Omental fat pad (tissue), 4 donors: ENCODE measurements at places on chromosomes 7 and 10. TPM values are rescaled to one million over a fixed set of nuclear protein-coding genes. Genes with fewer than 3 reads are reported as not detected.

DNA sequence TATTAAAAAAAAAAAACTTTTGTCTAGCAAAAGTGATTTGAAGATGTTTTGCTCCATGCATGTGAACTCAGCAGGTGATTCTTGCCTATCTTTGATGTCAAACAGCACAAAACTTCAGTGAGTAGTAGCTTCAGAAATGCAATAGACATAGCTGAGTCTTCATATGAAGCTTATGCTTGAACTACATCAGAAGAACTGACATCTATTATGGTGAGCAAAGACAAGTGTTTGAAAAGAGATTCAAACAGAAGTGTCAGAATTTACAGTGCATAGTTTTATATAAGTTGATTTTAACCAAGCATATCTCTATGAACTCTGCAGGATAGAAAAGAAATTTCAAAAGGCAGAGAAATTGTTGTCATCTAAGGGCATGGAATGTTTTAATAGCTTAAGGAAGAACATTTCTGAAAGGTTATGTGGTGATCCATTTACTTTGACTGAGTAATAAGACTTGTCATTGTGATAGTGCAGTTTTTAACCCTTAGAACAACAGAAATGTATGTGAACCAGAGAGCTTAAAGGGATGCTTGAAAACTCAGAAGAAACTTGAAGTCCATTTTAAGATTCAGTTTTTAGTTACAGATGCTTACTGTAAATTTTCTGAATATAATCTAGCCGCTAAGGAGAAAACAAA is 351.4 kb downstream of the MDFIC start:
- no peak for DNase-seq

DNA sequence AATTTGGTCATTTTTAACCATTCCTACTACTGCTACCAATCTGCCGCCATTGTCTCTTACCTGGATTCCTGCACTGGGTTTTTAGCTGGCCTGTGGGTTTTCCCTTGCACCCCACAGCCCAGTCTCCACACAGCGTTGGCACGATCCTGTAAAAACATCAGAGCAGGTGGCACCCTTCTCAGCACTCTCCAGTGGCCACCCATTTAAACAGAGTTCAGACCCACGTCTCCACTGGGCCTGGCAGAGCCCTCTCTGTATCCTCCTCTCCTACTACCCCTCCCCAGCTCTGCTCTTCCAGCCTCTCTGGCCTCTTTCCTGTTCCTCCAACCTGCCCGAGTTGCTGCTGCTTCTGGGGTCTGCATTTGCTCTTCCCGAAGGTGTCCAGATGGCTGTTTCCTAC is 259.4 kb downstream of the SDK1 start:
- DNase-seq: no peak

- no peak for DNase-seq
Observed at GRCh38 chr7:86913709-86914108, 145.7 kb downstream of the ELAPOR2 start.

The NYAP1 gene
- 0.63 TPM for total RNA-seq

GRCh38 chr10:36042135-36042534 is 400.0 kb upstream of the FZD8 start:
- DNase-seq: no peak

GRCh38 chr10:69562731-69563254 is 10.4 kb downstream of the NEUROG3 start:
- no peak for DNase-seq

GRCh38 chr7:31492086-31492485 is 21.8 kb upstream of the ITPRID1 start:
- no peak for DNase-seq

The ASB15 gene
- total RNA-seq: not detected

The GSTO2 gene
- 1.4 TPM for total RNA-seq

The LEP gene
- 278 TPM for total RNA-seq

DNA sequence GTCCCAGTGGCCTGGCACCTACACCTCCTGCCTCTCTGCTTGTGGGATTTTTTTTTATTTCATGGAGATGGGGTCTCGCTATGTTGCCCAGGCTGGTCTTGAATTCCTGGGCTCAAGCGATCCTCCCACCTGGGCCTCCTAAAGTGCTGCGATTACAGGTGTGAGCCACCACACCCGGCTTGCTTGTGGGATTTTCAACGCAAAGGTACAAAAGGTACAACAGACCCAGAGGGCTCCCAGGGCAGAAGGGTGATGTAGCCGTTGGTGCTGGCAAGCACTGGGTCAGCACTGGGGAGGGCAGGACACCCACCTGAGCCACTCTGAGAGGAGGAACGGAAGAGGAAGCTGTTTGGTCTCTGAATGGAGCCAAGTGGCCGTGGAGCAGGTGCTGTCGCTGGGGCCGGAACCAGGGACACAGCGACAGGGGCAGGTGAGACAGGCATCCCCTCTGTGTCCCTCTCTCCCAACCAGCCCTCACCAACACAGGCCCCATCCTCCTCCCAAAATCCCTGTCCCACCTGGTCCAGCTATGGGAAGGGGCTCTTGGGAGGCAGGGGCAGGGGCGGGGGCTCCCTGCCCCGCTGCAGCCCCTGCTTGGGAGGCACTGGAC is 2.8 kb upstream of the SAP25 start:
- DNase-seq: no peak

GRCh38 chr10:69994262-69994661 is 58.4 kb upstream of the MACROH2A2 start:
- no peak for DNase-seq

The CALCR gene
- total RNA-seq: 0.50 TPM

DNA sequence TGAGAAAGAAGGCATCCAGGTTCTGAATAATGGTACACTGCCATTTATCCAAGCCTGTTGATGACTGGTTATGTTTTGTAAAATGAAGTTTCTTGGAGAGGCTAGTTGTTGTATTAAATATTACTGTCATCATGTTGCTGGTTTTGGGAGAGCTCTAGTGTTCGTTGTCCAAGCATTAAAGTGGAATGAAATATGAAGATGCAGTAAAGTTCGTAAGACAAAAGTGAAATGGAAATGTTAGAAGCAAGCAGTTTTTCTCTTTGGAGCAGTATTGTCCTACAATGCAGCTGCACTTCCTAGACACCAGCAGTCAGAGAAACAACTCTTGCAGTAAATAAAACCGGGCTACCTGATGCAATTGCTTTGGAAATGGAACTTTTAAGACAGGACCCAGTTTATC is 156.8 kb upstream of the FZD1 start:
- DNase-seq: no peak

The TAS2R3 gene
- 0.65 TPM for total RNA-seq

DNA sequence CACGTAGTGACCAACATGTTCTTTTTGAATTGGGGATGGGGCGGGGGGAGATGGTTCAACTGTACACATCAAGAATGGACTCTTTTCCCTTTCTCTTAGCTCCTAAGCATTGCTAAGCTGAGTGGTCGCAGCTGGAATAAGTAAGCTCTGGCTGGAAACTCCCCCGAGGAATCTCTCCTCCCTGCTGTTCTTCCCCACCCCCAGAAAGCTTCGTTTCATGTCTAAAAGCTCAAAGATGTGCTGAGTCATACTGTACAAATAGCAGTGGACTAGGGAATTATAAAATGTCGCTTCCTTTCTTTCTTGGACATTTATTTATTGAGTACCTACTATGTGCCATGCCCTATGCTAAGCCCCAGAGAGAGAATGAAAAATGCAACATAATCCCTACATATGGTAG is 191.1 kb upstream of the ADO start:
- DNase-seq: no peak

DNA sequence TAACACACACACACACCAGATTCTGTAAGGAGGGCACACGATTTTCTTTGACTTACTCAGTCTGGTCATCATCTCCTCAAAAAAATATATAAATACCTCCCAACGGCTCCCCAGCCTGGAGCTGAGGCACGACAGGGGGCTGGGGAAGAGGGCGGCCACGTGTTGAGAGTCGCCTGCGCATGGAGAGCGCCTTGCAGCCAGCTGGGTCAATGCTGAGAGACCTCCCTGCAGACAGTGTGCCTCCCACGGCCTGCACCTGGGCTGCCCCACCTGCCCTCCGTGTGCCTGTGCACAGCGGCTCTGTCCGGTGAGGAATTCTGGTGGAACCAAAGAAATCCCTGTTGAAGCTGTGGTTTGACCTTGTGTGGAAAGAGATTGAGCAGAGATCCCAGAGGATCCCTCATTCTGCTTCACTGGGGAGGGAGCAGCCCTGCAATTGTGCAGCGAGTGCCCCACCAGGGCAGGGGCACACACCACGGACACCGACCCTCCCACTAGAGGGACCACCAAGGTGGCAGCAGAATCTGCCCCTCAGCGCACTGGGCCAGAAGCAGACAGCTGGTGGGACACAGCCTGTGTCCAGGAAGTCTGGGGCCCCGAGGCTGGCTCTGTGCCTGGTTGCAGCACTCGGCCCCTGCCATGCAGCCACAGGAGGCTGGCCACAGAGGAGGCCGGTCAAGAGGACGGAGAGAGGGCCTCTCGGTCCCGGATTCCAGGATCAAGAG is 150.5 kb upstream of the PPP2R2D start:
- DNase-seq: no peak

DNA sequence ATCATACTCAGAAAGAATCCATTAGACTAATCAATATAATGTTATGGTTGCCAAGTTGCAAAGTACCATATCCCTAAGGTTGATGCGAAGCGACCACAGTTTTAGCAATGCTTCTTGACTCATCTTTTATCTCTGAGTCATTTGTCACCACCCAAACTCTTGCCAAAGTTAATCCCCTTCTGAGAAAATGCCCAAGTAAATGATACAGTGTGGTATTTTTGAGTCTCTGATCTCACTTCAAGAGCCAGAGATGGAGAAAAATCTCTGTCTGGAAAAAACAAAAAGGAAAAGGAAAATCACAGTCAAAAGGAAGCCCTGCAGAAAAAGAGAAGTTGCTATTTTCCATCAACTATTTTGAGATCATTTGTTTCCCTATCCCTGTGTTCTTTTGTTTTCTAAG is 26.7 kb upstream of the OTUD1 start:
- DNase-seq: no peak

- DNase-seq: no peak
Observed at GRCh38 chr10:28853195-28853594, 175.9 kb downstream of the BAMBI start.

- no peak for DNase-seq
Observed at GRCh38 chr10:47239211-47239610, 60.8 kb upstream of the GDF10 start.

GRCh38 chr10:6507311-6507710 is 72.8 kb downstream of the PRKCQ start:
- no peak for DNase-seq

- no peak for DNase-seq
Observed at GRCh38 chr7:116232920-116233319, 22.6 kb downstream of the TES start.

DNA sequence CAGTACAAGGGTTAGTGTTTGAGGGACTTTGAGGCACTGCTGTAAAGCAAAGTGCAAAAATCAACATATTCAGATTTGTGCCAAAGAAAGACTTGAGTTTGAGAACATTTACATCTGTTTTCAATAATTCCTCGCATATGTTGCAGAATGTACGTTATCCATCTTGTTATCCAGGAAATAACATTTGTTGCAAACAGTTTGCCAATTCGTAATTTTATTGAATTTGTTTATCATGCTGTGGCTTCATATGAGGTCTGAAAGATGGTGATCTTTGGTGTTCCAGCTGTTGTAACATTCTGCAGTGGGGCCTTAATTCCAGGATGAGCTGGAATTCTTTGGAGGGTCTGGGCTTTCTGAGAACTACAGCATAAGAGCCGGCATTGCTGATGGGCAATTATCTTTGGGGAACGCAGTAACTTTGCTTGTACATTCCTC is 396.2 kb downstream of the LRMDA start:
- DNase-seq: no peak

The AMZ1 gene
- total RNA-seq: not detected

GRCh38 chr10:34049469-34049868 is 715.0 kb upstream of the NRP1 start:
- no peak for DNase-seq

GRCh38 chr10:97805096-97805884 is 33.5 kb upstream of the SFRP5 start:
- no peak for DNase-seq
